ENCODE measurements at places on chromosomes 16 and 17.

- DNase-seq: no peak
These were observed 445.3 kb upstream of the MAF start for GRCh38 chr16:80045861-80046260.

DNA sequence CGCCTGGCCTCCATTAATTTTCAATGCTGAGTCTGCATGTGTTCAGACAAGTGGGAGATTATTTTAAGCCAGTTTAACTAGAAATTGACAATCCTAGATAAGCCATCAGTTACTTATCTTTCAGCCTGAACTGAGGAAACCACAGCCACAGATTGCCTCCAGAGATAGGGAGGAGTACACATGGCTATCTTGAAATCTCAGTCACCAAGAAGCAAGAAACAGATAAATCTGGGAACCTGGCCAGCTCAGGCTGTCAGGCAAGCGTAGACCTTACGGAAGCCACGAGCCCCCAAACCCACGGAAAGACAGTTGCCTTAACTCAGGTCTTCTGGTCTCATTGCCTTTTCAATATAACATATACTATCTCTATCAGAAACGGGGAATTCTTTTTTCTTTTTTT, 2.0 kb upstream of the GLG1 start:
- DNase-seq: no peak

DNA sequence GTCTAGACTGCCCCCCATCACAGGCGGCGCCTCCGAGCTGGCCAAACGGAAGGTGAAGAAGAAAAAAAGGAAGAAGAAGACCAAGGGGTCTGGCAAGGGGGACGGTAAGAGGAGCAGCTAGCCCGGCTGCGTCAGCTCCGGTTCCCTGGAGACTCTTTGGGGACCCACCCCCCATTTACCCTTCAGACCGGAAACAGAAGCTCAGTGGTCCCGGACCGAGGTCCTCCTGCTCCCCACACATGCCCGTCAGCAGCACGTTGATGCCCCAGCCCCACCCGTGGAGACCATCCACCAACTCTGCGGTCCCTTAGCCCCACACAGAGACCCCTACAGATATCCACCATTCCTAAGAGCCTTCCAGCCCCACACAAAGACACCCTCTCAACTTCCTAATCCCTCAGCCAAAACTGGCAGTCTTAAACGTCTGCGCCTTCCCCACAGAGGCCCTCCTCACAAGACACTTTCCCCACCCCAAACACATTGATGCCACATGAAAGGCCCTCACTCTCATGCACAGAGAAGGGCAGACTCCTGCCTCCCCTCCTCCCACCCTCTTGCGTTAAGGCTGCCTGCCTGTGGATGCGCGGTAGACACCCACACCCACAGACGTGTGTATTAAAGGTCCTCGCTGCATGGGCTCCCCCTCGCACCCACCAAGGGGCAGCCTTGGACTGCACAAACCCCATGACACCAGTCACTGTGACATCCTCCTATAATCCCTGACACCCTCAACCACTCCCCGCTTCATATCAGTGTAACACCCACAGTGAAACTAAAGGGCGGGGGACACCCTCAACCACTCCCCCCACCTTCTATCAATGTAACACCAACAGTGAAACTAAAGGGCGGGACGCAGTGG, 58.2 kb upstream of the RPH3AL start:
- DNase-seq: no peak

DNA sequence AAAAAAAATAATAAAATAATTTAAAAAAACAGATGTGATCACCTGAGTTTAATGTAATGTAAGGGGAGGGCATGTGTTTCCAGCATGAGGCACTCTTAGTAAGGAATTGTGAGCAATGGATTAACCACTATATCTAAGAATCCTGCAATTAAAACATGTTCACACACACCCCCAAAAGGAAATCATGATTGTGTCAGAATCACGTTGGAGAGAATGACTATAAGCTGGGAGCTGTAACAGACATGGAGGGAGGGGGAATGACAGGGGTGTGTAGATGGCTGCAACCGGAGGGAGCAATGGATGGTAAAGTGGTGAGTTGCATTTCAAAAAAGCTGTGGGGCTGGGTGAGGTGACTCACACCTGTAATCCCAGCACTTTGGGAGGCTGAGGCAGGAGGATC, 13.6 kb upstream of the CCL22 start:
- no peak for DNase-seq

DNA sequence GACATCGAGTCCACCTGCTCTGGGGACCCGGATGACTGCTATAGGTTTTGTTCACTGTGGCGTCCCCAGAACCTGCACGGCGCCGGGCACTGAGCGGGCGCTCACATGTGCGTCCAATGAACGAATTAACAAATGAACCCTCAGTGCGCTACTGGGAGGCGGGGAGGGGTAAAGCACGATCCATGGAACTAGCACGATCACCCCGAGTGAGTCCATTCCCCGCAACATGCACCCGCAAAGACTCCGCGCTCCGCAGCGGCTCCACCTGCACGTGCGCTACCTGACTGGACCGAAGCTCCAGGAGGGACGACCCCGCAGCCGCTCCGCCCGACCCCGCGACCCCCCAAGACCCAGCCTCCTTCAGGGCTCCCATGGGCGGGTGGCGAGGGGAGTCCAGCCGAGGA, 491 bp downstream of the TRAP1 start:
- no peak for DNase-seq

All from ovary (tissue), 10 donors.